ENCODE measurements at places on chromosomes 4 and X. TPM values are rescaled to one million over a fixed set of nuclear protein-coding genes. Genes with fewer than 3 reads are reported as not detected.

DNA sequence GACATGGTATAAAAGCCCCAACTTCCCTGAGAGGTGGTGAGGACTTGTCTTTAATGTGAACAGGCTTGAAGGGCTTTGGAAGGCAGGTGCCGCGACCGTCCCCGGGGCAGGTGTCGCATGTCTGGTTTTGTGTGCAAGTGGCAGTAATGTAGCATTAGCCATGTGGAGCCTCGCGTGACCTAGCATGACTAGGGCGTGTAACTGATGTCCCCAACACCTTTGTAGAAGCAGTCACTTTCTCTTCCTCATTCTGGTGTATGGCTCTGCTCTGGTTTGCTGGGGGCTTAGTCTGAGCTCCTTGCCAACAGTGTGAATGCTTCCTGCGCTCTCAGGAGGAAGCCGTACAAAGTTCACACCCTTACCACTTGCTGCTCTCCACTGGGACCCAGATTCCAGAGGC, 145.7 kb downstream of the AMMECR1 start:
- H3K36me3 ChIP-seq = no peaks in the 10 kb centered on the region
- H3K27me3 ChIP-seq = no peaks in the 10 kb centered on the region
- peaks cover 4% of the 10 kb centered on the region for H3K4me1 ChIP-seq
- H3K4me3 ChIP-seq = no peak overlapping the region
- H3K27ac ChIP-seq = no peak overlapping the region

DNA sequence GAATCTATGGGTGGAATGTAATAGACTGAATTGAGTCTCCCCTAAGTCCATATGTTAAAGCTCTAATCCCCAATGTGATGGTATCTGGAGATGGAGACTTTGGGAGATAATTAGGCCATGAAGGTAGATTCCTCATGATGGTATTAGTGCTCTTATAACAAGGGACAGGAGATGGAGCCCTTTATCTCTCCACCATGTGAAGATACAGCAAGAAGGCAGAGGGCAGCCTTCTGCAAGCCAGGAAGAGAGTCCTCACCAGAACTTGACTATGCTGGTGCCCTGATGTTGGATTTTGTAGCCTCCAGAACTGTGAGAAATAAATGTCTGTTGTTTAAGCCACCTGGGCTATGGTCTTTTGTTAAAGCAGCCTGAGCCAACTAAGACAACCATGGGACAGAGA, 76.4 kb upstream of the F8A3 start:
- H3K4me1 ChIP-seq = no peaks in the 10 kb centered on the region
- no peak for DNase-seq
- no peaks in the 10 kb centered on the region for H3K27me3 ChIP-seq
- H3K36me3 ChIP-seq = no peaks in the 10 kb centered on the region
- no peak overlapping the region for H3K27ac ChIP-seq

DNA sequence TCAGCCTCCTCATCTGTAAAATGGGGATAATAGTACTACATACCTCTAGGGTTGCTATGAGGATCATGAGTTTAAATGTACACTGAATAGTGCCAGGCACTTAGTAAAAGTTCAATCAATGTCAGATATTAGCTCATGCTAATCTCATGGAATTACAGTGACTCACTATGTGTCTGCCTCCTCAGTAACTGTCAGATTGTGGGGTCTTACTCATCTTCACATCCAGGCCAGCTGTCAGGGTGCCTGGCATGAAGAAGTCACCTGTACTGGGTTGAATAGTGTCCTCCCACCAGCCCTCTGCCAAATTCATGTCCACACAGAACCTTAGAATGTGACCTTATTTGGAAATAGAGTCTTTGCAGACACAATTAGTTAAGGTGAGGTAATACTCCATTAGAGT, 54.3 kb upstream of the STIM2 start:
- no peaks in the 10 kb centered on the region for H3K4me1 ChIP-seq
- no peak for DNase-seq
- H3K36me3 ChIP-seq = no peaks in the 10 kb centered on the region
- no peak overlapping the region for H3K27ac ChIP-seq
- H3K27me3 ChIP-seq = no peaks in the 10 kb centered on the region
- no peak overlapping the region for H3K4me3 ChIP-seq

DNA sequence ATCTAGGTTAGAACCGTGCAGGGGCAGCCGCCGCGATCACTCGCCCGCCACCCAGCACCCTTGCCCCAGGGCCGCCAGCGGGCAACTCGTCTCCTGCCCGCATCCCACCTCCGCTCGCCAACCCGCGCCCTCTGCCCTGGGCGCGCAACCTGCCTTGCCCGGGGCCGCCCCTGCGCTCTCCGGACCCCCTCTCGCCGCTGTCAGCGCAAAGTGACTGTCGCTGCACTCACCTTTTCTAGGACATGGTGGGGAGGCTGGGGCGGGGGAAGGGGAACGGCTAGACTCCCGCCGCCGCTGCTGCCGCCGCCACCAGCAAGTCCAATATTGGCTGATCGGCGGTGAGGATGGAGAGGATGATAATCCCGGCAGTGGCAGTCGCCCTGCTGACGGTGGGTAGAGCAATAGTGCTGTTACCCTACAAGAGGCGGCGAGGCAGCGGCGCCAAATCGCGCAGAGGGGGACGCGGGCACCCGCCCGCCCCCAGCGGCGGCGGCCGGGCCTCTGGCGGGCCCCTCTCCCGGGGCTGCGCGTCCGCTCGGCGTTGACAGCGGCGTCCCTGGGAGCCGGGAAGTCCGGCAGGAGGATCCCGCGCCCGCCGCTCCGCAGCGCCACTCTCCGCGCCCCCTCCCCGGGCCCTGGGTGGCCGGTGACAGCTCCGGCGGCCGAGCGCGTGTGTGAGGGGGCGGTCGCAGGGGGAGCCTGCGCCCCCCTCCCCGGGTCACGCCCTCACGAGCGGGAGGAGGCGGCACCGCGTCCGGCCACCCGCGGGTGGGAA, 2.3 kb upstream of the NR3C2 start:
- peak overlapping the region; percentile 79 for H3K4me3 ChIP-seq
- no peaks in the 10 kb centered on the region for H3K36me3 ChIP-seq
- peak; percentile 47 for DNase-seq
- peaks cover 22% of the 10 kb centered on the region for H3K4me1 ChIP-seq

DNA sequence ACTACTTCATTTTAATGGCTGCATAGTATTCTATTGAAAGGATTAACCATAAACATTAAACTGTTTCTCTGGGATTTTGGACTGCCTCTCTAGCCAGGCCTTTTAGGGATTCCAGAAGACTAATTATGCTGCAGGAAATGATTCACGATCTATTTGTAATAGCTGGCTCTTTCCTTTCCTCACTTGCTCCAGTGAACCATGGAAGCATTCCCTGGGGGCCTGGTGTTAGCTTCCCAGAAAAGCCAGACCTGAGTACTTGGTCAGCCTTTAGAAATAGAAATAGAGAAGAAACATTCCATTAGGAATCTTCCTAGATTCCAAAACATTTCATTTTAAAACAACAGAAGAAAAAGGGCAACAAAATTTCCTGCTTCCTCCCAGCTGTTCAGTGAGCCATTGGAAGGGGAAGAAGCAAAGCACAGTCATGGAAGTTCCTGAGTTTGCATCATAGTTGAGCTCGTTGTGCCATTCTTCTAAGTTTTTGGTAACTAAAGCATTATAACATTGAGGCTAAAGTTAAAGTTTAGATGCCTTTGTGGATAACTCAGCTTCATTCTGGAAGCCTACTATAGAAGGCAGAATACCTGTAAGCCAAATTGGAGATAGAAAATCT, 83.5 kb downstream of the NPNT start:
- no peaks in the 10 kb centered on the region for H3K36me3 ChIP-seq
- H3K4me3 ChIP-seq = no peak overlapping the region
- H3K27me3 ChIP-seq = no peaks in the 10 kb centered on the region
- no peaks in the 10 kb centered on the region for H3K4me1 ChIP-seq
- no peak overlapping the region for H3K27ac ChIP-seq
- DNase-seq = no peak

- no peaks in the 10 kb centered on the region for H3K27me3 ChIP-seq
- H3K4me1 ChIP-seq = peaks cover 9% of the 10 kb centered on the region
- no peak for DNase-seq
- H3K27ac ChIP-seq = peak overlapping the region; percentile 49
Measured at GRCh38 chrX:30592831-30593230, 15.3 kb upstream of the TASL start.

DNA sequence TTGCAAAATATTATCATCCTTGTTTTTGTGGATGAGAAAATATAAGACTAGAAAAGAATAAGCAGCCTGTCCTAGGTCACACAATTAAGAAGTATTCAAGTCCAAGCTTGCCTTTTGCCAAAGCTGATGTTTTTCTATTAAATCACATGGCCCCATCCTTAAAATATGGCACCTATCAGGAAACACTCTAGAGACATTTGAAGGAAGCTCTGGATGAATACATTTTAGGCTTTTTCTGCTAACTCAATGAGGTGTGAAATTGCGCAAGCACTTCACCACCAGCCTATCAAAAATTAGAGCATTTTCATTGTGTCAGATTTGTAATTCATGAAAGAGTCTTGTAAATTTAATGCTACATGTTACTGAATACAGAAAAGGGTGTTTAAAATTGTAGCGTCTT, 251.1 kb upstream of the MAD2L1 start:
- no peak overlapping the region for H3K27ac ChIP-seq
- no peaks in the 10 kb centered on the region for H3K27me3 ChIP-seq
- no peaks in the 10 kb centered on the region for H3K36me3 ChIP-seq
- H3K4me3 ChIP-seq = no peak overlapping the region
- DNase-seq = no peak

DNA sequence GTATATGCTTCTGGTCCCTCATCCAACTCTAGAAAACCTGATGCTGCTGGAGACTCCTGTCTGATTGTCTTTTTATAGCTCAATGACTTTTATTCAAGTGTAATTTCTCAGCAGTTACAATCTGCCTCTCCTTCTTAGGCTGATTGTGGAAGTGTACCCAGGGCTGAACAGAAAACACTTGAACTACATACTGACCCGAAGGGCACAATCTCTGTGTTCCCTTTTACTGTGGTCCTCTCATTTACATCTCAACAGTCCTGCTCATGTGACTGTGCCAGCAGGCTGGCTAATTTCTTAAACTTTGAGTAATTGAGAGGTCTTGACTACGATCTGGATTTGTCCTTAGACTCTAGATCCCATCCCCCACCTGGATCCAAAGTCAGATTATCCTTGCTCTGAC, 863.4 kb downstream of the PDHA2 start:
- H3K27me3 ChIP-seq = no peaks in the 10 kb centered on the region
- H3K27ac ChIP-seq = no peak overlapping the region
- H3K4me1 ChIP-seq = no peaks in the 10 kb centered on the region

DNA sequence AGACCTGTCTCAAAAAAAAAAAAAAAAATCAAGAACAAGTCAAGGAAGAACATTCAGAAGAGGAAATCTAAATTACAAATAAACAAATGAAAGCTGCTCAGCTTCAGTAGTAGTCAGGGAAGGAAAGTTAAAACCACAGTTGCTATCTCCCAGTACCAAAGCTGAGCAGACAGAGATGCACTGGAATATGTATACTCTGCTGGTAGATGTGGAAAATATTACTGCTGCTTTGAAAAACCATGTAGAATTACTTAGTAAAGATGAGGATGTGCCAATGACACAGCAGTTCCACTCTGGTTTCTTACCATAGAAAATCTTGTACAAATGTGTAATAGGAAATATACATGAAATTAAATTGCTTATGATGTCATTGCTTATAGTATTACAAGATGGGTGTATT, 25.1 kb upstream of the PRKX start:
- DNase-seq = no peak
- no peaks in the 10 kb centered on the region for H3K4me1 ChIP-seq
- H3K27me3 ChIP-seq = no peaks in the 10 kb centered on the region
- no peaks in the 10 kb centered on the region for H3K36me3 ChIP-seq
- H3K4me3 ChIP-seq = no peak overlapping the region

ARSJ gene
- total RNA-seq = 3.6 TPM

DCLK2 gene
- 4.6 TPM for total RNA-seq

NR0B1 gene
- 0.78 TPM for total RNA-seq

UGT2B10 gene
- total RNA-seq = not detected

NXF2B gene
- not detected for total RNA-seq

ZNF718 gene
- total RNA-seq = 6.5 TPM
